ENCODE measurements at places on chromosomes 3 and 15.

GRCh38 chr15:84915606-84915958, 31.1 kb downstream of the SLC28A1 start:
- no peak for DNase-seq

DNA sequence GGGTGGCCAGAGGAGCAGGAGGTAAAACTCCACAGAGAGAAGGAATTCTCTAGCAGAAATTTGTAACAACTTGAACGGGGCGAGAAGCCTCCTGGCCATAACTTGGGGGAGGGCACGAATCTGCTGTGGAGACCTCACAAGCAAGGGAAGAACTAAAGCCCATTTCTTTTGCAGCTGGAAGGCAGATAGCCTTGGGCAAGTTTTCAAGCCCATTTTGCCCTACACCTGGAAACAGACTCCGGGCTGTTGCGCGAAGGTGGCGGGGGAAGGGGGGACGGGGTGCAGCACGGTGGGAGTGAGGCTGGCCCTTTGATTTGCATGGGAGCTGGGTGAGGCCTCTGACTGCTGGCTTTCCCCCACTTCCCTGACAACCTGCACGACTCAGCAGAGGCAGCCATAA, 168.8 kb downstream of the MEGF11 start:
- no peak for DNase-seq

- no peak for DNase-seq
Measured at GRCh38 chr15:41983621-41984571, 11.5 kb upstream of the EHD4 start.

DNA sequence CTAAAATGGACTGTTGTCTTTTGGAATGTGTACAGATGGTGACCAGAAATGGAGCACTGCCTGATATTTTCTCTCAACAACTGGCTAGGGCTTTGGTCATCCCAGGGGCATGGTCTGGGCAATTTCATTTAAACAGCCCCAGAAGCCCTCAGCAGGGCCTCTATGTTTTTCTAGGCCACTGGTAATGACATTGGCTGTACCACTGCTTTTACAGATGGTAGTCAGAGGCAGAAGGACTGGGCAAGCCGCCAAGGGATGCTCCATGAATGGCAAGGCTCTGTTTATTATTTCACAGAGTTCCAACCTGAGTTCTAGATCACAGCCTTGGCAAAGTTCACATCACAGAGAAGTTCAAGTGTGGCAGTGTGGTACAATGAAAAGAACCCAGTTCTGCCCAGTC, 37.0 kb upstream of the LMCD1 start:
- DNase-seq: no peak

DNA sequence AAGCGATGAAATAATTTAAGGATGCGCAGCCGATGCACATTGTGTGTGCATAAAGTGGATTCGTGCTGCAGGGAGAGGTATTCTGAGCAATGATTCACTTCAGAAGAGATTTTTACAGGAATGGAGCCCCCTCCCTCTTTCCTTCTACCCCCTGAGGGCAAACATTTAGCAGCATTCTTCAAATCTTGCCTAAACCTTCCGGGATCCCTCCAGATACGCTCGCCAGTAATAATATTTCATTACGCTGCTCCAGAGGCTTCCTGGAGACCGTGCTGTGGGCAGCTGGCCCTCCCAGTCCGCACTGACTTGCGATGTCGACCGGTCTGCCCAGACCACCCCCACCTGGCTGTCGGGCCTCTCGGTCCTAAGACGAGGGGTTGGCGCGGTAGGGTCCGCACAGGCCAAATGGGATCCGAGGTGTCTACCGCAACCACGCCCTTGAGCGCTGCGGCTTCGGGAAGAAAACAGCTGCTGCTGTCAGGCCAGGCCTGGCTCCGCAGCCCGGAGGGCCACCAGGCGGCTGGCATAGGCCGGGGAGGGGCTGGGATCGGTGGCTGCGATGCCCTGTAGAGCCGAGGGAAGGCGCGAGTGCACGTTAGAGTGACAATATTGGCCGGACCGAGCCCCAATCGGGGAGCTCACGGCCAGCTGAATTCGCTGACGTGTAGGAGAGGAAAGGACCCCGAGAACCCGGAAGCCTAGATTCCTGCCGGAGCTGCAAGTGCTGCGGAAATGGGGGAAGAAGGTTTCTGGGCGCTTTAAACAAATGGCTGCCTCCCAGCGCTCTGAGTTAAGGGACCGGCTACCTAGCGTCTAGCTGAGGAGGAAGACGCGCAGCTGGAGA, 14.3 kb downstream of the ZIC4 start:
- DNase-seq: peak; percentile 80

GRCh38 chr15:69627548-69628158, 175.0 kb downstream of the RPLP1 start:
- DNase-seq: no peak

GRCh38 chr3:187186801-187187421, 10.4 kb upstream of the RTP1 start:
- no peak for DNase-seq

DNA sequence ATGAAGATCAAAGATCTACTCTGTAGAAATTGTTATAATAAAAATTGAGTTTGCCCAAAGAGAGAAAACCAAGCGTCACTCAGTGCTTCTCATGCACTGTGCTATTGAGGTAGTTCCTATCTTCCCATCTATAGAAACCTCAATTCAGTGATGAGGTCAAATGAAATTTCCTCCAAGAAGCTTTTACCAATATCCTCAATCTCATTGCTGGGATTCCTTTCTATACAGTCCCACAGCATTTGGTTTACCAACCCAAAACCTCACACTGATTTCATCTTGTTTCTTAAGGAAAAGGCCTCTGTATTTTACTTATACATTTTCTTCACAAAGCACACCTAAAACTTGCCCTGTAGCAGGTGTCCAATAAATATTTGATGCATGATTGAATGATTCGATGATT, 147.2 kb downstream of the ALCAM start:
- no peak for DNase-seq

DNA sequence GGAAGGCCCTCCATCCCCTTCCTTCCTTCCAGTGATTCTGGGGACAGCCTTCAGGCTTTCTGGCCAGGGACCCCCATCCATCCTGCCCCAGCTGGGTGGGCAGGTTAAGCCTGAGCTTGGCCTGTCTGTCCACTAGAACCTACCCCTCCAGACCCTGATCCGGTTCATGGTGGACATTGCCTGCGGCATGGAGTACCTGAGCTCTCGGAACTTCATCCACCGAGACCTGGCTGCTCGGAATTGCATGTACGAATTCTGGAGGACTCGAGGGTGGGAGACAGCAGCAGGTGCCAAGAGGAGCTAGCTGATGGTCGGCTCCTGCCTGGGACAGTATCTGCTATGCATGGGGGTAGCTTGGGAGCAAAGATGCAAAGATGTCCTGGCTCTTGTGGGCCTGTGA, 13.9 kb downstream of the TYRO3 start:
- no peak for DNase-seq

DNA sequence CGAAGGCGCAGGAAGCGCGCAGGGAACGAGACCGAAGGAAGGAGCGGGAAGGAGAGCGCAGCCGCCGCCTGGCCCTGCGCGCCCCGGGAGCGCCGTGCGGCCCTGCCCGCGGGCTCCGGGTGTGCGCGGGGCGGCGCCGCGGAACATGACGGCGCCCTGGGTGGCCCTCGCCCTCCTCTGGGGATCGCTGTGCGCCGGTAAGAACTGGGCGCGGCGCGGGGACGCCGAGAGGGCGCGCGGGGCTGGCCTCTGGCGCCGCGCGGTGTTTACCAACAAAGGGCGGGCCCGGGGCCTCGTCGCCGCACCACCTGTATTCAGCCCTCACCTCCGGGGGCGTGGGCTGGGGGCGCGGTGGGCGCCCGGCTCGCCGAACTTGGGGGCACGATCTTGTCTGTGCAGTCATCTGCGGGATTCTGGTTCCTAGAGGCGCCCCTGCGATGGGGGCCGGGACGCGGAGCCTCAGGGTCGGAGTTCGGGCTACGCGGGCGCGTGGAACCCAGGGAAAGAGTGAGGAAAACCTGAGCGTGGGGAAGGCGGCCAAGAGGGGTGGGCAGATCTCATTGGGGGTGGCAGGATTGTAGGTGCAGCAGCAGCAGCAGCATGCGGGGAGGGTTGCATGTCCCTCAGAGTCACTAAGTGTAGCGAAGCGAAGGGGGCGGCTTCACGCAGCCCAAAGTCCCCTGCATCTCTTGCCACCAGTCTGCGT, 641 bp downstream of the ACVR2B start:
- DNase-seq: peak; percentile 44

DNA sequence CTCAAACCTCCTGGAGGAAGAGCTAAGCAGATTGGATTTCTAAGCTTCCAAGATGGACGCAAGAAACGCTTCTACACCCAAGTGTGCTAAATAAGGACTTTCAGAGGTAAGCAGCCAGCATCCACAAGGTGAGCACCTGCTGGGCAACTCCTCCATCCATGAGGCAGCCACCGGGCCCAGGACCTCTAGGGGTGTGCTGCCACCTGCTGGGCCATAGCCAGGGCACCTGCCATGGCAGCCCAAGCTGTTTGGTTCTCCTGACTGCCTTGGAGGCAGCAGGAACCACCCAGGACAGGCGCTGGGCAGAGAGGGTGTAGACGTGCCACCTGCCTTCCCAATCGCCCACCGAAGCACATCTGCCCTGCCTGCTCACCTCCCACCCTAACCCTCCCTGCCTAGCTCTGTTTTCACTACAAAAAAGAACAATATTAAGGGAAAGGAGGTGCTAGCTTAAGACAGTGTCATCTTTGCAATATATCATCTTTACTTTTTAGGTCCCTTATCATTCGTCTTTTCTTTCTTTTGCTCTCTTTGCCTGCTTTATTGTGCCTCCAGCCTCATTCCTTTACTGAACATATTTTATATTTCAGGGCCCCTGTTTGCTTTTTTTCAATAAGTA, 12.9 kb downstream of the C15orf62 start:
- peak; percentile 82 for DNase-seq

- DNase-seq: no peak
Measured at GRCh38 chr15:49428409-49429095, 5.5 kb downstream of the FGF7 start.

GRCh38 chr3:109977897-109978296, 640.6 kb upstream of the DPPA4 start:
- no peak for DNase-seq

GRCh38 chr3:70703305-70704102, 391.1 kb upstream of the MDFIC2 start:
- DNase-seq: no peak

DNA sequence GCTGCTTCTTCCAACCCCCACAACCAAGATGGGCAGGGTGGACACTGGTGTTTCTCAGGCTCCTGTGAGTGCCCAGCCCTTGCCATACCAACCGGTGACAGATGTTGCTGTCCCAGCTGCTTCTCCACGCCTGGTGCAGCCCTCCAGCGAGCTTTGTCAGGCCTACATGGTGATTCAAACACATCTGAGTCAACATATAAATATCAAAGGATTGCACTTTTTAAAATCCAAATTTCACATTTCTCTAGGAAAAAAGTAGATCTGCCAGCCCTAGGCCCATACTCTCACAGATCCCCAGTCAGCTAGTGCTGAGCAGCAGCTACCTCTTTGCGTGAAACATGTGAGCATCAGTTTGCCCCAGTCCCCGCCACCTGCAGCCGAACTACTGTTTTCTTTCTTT, 52.7 kb downstream of the RPN1 start:
- DNase-seq: no peak

DNA sequence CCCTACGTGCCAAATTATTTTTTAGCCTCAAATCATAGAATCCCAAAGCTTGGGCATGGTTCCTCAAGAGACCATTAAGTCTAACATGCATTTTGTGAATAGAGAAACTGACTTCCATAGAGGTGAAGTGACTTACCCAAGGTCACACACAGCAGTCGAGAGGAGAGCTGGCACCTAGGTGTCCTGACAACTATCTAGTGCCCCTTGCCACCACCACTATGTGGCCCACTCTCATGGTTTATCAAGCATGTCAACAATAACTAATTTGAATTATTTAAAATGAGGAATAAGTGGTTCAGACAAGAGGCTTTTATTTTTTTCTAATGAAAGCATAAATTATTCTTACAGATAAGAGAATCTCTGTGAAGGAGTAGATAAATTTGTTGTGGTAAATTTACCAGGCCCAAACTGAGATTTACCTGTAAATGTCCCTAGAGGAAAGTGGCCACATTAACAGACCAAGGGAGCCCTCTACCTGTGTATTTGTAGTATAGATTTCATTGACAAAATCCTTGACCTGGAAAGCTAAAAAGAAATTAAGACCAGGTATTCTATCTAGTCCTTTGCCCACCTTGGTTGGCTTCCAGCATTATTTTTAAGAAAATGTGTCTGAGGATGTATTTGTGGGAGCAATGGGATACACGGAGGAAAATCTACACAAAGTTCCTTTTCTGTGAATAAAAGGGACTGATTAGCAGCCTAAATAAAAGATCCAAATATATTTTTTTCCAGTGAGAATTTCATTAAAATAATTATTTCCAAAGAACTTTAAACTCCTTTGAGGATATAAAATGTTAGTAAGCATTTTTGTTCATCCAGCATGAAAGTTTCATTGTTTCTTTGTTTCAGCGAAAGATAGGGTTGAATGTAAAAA, 49.1 kb downstream of the IQCH start:
- peak; percentile 53 for DNase-seq

- no peak for DNase-seq
Measured at GRCh38 chr15:83512459-83512858, 65.3 kb downstream of the SH3GL3 start.

DNA sequence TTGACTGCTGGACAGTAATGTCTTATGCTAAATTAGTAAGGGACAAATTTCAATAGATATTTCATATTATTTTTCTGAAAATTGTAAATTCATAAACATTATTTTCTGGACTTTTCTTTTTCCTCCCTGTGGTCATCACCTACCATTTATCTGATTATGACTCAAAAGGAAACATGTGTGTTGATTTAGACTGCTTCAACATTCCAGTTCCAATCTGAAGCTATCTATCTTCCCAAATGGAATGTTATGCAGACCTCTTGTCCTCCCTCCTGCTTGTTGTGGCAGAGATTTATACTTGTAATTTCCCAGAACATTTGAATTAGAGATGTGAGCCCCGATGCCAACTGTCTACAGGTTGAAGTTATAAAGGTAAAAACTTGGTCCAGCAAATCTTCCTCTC, 803.4 kb downstream of the TUSC7 start:
- DNase-seq: no peak

DNA sequence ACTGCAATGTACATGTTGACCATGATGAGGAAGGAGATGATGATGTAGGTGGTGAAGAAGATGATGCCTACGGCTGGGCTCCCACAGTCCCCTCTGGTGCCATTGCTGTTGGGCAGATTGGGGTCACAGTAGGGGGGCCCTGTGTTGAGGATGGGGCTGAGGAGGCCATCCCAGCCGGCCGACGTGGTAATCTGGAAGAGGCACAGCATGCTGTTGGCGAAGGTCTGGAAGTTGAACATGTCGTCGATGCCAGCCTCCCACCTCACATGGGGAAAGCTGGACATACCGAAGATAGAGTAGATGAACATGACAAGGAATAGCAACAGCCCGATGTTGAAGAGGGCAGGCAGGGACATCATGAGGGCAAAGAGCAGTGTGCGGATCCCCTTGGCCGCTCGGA, 48.6 kb upstream of the SCN5A start:
- no peak for DNase-seq

DNA sequence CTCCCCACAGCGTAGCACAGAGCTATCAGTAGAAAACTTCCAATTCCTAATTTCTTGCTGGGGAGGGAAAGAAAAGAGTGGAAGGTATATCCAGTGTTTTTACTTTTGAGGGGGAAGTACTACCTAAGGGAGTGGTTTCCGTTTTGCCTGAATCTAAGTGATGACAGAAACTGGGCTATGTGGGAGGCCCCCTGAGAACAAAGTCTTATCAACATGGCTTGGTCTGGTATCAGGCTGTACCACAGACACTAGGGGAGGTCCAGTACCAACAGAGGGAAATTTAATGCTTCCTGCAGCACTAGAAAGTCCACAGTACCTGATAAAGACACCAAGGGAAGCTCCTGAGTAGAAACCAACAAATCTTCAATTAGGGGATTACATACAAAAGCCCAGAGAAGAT, 199.2 kb downstream of the IL5RA start:
- DNase-seq: peak; percentile 15

- DNase-seq: no peak
Measured at GRCh38 chr15:66308531-66308930, 15.2 kb downstream of the DIS3L start.

Measured in NCI-H82 (cell line).